ENCODE measurements at places on chromosomes 7 and 10.

- DNase-seq, result peak; percentile 44
Observed at GRCh38 chr10:21675157-21675796, 141.2 kb downstream of the MLLT10 start.

GRCh38 chr10:100371482-100372027 is 24.5 kb downstream of the SCD start:
- DNase-seq, result no peak

DNA sequence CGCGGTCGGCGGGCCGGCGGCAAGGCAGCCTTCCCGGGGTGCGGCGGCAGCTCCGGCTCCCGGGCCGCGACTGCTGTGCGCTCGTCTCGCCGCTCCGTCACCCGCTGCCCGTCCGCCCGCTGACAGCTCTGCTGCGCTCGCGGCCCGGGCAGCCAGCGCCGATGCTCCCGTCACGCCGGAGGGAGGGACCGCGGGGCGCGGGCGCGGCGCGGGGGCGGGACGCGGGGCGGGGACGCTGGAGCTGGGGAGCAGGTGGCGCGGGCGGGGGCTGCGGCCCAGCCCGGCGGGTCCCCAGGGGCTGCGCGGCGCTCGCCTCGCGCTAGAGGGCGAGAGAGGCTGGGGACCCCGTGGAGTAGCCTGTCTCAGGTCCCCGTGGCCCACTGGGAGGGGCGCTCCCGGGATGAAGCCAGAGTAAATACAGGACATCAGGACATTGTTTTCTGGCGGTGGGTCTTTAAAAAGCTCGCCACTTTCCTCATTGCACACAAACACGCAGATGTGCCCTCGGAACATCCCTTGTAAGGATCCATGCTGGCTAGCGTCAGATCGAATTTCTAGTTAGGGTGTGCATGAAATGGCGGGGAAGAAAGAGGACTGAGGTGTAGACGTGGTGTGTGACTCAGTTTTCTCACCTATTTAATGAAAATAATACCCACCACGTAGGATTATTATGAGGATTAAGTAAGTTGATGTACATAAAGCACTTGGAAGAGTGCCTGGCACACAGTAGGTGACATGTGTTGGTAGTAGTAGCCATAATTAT is at the start of gene ELAPOR2:
TSS of gene ELAPOR2 (minus strand) at position 130 of the 763 bp plus-strand sequence. CDS start 141 bp downstream, outside the sequence.
- DNase-seq, result peak; percentile 41

- no peak for DNase-seq
Observed at GRCh38 chr7:123323689-123324088, 123.9 kb upstream of the SLC13A1 start.

GRCh38 chr7:113774182-113774807 is 144.5 kb downstream of the PPP1R3A start:
- peak; percentile 64 for DNase-seq

DNA sequence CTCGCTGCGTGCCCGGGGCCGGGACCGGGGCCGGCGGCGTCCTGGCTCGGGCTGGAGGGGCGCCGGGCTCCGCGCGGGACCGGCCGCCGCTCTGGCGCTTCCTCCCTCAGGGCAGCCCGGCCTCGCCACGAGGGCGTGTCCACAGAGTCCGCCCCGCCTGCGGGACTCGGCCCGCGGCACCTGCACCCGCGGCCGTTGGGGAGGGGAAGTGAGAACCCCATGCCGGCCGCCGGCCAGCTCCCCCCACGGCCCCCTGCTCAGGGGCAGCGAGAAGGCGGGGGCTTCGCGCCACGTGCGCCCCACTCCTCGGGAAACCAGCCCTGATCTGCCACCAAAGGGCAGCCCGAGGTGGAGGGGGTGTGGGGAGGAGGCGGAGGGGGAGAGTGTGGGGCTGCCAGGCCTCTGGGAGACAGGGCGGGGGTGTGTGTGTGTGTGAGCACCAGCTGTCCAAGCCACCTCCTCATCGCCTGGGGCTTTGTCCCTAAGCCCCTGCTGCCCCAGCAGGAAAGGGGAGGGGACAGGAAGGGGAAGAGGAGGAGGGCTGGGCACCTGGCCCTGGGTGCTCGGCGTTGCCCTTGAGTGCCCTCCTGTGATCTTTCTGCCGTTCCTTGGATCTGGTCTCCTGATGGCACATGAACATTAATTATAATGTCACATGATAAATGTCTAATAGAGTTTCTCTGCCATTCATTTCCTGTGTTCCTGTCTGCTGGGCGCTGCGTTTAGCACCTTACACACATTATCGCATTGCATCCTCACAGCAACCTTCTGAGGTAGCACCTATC is at the start of gene PIK3AP1:
TSS of gene PIK3AP1 (minus strand) at position 93 of the 785 bp plus-strand sequence. CDS start 120 bp downstream, outside the sequence.
- DNase-seq, result no peak

- no peak for DNase-seq
Observed at GRCh38 chr10:71772832-71773220, 494 bp downstream of the VSIR start.

GRCh38 chr7:43242628-43243255 is 130.3 kb downstream of the HECW1 start:
- DNase-seq, result no peak

DNA sequence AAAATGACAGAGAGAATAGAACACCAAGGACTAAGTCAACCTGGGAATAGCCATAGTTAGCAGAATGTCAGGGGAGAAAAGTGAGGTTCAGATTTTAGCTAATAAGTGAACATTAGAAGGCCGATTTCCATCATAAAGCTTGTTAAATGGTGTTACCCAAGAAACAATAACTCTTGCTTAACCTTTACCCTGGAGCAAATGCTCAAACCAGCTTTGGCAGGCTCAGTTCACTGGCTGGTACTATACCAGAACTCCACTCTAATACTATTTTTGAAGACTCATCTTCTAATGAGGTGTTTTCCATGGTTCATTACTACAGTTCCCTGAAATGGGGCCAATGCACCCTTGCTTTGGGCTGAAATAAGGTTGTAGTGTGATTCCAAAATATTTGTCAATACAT is 61.3 kb downstream of the RNLS start:
- DNase-seq, result no peak

DNA sequence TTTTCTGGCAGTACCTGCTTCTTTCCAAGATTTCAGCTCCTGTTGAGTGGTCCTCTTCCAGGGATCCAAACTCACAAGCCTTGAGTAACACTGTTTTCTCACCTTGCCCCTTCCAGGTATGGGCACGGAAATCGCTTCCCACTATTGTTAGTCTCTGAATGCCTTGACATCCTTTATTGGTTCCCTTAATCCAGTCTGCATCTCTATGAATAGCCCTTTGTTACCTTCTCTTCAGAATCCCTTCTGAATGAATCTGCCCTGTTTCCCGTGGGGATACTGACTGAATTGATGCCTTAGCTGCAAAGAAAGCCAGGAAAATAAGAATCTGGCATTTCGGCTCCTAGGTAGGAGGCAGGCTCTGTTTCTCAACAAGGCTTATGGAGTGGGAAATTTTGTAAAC is 467.7 kb downstream of the PLXNA4 start:
- DNase-seq, result no peak

DNA sequence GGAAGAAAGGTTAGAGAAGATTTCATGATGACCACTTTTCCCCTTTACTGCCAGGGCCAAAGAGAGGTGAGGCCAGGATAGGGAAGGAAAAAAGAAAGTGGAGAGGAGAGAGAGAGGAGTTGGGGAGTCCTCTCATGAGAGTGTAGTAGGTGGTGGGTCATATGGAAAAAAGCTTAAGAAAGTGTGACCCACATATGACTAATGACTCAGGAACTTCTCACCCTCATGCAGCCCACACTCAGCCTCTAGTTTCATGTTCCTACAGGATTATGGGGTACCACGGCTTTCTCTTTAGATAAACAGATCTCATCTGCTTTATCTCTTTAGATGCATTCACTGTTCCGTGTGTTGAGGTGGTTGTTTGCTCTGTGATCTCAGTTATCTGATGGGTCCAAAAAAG is 462.5 kb upstream of the IGFBP3 start:
- DNase-seq, result peak; percentile 67

DNA sequence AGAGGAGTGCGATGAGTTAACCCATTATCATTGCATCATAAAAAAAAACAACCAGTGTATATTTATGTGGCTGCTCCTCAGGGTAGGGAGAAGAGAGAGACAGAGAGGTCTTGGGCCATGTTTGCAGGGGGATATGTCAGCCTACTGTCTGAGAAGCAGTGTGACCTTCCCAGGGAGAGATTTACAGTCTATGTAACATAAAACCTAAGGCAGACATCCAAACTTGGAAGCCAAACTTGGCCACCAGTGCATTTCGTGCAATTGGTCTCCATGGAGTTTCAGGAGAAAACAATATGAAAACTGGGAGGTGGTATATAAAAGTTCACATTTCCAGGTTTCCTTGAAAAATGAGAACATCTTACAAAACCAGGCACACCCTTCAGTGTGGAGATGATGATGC is 85.9 kb upstream of the CXCL12 start:
- DNase-seq, result peak; percentile 68

DNA sequence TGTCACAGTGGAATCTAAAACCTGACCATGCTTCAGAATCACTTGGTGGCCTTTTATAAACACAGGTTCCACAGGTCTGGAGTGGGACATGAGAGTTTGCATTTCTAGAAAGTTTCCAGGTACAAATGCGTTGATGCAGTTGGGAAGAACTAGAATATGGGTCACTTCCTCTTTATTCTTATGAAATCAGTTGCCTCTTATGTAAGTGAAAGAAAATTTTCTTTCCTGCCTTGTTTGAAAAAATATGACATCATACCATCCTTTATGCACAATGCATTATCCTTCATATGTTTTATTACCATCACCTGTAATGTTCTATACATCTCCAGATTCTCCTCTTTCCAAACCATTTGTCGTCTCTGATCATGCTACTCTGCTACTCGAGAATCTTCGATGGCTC is 44.0 kb downstream of the PLXNA4 start:
- no peak for DNase-seq

DNA sequence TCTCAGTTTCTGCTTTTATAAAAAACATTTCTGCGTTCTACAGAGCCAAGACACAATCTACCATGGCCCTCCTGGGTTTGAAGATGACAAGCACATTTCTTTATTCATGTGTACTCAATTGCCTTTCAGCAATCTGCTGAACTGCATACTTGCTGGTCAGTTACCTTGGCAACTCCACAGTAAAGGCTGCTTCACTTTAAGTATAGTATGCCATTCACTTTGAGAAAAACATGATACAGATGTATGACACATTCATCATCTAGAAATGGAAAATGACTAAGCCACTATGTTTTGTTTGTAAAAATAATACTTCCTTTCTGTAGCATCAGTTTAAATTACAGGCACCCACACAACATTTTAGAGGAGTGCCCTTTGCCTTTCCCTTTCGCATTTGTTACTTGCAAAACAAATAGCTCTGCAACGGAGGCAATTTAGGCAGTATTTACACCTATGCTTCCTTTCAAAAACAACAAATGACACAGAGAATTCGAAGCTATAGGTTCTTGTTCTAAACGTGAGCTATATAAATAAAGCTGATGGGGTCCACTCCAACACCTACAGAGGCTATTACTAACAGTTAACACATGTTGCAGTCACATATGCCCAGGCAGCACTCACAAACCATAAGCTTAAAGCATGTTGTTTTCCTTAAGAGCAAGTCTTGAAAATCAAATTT is 23.5 kb downstream of the SGCE start:
- DNase-seq, result peak; percentile 80

DNA sequence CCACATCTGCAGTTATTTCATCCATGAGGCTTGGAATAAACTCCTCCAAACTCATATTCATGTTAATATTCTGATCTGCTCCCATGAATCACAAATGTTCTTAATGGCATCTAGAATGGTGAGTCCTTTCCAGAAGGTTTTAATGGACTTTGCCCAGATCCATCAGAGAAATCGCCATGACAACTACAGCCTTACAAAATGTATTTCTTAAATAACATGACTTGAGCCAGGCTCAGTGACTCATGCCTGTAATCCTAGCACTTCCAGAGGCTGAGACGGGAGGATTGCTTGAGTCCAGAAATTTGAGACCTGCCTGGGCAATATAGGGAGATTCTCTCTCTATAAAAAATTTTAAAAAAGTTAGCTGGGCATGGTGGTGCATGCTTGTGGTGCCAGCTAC is 102.1 kb upstream of the TMEM168 start:
- peak; percentile 65 for DNase-seq

GRCh38 chr7:154546946-154547587 is 455.9 kb downstream of the PAXIP1 start:
- no peak for DNase-seq

GRCh38 chr7:129370812-129371211 is 63.4 kb upstream of the STRIP2 start:
- no peak for DNase-seq

- DNase-seq, result no peak
Observed at GRCh38 chr7:44541028-44541869, at the start of gene NPC1L1. Gene NPC1L1, minus strand, starts transcription at chr7:44541330. Its CDS starts 71 bp downstream, at chr7:44541259.

- peak; percentile 22 for DNase-seq
Observed at GRCh38 chr7:103134836-103135554, 13.9 kb downstream of the NAPEPLD start.

GRCh38 chr7:43931346-43931745 is 5.1 kb downstream of the UBE2D4 start:
- no peak for DNase-seq

- DNase-seq, result no peak
Observed at GRCh38 chr7:77370606-77371005, 45.5 kb downstream of the GSAP start.

GRCh38 chr7:148882841-148883265 is 1.2 kb downstream of the EZH2 start:
- no peak for DNase-seq

- DNase-seq, result no peak
Observed at GRCh38 chr7:116570306-116570705, 45.5 kb downstream of the CAV1 start.

DNA sequence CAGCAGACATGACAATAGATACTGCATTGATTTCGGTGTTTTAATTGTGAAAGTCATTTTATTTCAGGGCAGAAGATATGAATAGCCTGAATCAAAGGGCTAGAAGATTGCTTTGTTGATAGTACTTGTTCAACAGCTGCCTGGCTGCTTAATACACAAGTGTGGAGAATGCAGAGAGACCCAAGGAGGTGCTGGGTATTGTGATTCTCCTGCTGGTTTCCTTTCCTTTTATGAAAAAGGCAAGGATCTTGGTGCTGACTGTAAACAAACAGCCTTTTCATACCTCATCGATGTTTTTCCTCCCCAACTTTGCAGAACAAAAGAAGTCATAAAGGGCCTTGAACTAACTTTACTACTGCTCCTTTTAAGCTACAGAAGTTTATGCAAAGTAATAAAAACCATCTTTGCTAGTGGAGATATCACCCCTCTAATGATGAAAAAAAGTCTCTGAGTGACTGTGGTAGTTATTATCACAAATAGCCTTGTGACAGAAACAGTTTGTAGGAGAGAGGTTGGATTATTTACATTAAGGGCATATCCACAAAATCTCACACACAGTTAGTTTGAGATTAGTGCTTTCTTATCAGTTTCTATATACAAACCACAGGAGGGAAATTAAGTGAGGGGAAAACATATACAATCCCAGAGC is 800.0 kb downstream of the LRMDA start:
- no peak for DNase-seq

Measured in cardiac fibroblast (primary cell).